Stimulated activated CD4-positive, alpha-beta T cell treated with anti-CD3 and anti-CD28 coated beads, Interleukin-12 subunit alpha, Interleukin-12 subunit beta, amount 100 ng/mL, for 24 hours (primary cell): ENCODE measurements at places on chromosomes 2 and 18.

DNA sequence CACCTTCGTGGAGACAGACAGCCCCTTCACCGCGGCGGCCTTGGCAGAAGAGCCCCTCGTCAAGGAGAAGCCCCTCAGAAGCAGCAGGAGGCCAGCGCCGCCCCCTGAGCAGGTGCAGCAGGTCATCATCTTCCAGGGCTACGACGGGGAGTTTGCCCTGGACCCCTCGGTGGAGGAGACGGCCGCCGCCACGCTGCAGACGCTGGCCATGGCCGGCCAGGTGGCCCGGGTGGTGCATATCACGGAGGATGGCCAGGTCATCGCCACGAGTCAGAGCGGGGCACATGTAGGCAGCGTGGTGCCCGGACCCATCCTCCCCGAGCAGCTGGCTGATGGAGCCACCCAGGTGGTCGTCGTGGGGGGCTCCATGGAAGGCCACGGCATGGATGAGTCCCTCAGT lies 145.7 kb downstream of the PTGR3 start:
- DNase-seq: no peak

DNA sequence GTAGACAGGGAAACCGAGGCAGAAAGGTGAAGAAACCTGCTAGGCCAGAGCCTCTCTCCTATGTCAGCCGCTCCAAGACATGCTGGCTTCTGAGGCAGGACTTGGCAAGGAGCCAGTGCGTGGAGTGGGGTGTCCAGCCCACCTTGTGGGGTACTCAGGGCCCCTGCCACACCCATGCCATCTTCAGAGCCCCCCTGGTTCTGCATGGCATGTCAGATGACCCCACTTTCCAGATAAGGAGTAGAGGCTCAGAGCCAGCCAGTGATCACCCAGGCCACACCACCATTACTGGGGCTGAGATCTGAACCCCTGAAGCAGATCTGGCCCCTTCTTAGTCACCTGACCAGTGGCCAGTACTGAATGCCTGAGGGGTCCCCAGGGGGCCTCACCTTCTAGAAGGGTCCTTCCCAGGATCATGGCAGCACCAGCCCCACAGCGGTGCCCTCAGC lies 14.7 kb downstream of the CROCC2 start:
- DNase-seq: no peak

- peak; percentile 77 for DNase-seq
Measured at GRCh38 chr2:69893684-69894551, at the start of gene SNRNP27. SNRNP27 (plus strand) TSS chr2:69893956; CDS start chr2:69893985, 29 bp downstream.

DNA sequence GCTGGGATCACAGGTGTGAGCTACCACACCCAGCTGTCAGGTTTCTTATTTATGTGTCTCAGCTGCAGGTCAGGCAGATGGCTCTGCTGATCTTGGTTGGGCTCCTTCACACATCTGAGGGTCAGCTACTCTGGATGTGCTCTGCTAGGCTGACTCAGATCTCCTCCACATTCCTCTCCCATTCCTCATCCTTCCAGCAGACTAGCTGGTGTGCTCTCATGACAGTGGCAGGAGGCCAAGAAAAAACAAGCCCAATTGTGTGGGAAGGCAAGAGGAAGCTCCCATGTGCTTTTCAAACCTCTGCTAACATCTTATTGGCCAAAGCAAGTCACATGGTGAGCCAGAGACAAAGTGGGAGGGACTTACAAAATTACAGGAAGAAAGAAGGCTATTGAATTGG lies 11.7 kb upstream of the MSH6 start:
- DNase-seq: no peak

DNA sequence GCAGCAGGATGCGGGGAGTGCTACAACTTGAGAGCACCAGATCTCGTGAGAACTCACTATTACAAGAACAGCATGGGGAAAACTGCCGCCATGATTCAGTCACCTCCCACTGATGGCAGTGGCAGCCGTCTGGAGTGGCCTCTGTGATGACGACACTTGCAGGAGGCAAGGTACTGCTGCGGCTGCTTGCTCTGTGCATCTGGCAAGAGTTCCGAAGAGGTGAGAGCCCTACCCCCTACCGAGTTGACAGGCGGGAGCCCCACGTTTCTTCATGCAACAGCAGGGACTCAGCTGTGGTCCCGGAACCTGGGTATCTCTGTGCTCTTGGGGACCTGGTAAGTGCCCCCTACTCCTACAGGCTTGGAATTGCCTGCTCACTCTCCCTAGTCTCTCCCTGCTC lies 1672.7 kb upstream of the TMEFF2 start:
- no peak for DNase-seq

DNA sequence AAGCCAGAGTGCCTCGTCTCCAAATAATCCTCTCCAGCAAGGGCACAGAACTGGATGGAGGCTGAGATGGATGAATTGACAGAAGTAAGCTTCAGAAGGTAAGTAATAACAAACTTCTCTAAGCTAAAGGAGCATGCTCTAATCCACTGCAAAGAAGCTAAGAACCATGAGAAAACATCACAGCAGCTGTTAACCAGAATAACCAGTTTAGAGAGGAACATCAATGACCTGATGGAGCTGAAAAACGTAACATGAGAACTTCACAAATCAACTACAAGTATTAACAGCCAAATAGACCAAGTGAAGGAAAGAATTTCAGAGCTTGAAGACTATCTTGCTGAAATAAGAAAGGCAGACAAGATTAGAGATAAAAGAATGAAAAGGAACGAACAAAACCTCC lies 32.3 kb downstream of the WDPCP start:
- no peak for DNase-seq

GRCh38 chr2:46827274-46828134 lies 88.1 kb downstream of the MCFD2 start:
- DNase-seq: no peak

GRCh38 chr2:231187736-231188505 lies 10.5 kb upstream of the ARMC9 start:
- no peak for DNase-seq
